NCI-H510A treated with DMSO at 0.1 percent for 48 hours (cell line): ENCODE measurements at places on chromosomes 4 and X.

DNA sequence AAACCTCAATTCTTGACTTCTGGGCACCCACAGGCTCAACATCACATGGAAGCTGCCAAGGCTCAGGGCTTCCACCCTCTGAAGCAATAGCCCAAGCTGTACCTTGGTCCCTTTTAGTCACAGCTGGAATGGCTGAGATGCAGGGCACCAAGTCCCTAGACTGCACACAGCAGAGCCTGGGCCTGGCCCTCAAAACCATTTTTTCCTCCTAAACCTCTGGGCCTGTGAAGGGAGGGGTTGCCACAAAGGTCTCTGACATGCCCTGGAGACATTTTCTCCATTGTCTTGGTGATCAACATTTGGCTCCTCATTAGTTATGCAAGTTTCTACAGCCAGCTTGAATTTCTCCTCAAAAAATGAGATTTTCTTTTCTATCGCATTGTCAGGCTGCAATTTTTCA is 382.7 kb upstream of the RASGEF1B start:
- no peak for DNase-seq

DNA sequence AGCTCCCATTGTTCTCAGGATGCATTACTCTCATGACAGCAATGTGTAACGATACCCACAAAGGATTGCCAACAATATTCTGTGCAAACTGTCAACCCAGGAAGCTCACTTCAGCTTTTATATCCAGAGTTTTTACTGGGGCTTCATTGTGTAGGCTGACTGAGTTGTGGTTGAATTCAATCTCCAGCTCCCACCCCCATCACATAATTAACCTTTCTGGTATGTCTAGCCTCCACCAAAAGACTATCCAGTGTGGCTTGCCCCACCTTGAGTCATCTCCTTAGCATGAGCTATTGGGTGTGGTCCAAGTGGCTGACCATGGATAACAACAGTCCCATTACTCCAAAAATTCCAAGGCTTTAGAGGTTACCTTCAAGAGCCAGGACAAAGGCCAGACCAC is 17.7 kb upstream of the TAB3 start:
- DNase-seq = no peak

- no peak for DNase-seq
Observed at GRCh38 chr4:26819478-26820095, 41.1 kb upstream of the STIM2 start.

DNA sequence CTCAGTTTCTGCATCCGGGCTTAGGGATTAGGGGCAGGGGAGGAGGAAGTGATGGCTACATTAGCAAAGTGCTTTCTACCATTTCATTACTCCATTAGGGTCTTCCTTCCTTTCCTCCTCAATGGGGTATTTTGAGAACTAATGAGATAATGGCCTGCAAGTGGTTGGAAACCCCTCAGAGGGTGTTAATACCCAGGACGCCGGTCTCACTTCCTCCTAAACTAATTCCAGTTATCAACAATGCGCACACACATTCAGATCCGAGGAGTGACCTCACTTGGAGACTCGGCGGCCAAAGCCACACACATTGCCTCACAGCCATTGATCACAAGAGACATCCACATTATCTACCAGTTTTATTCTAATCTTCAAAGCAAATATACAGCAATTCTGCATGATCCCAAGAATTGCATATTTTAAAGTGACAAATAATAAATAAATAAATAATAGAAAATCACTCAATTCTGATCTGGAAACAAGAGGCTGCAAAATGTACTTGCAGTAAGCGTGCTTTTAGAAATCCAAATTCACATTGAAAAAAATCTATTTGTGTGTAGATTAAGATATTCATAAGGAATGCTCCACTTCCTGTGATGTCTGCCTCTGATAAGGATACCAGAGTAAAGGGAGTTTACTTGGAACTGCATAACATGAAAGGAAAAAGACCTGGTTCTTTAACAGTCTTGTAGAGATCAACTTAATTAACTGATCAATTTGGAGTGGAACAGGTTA is 329.1 kb downstream of the FBXW7 start:
- no peak for DNase-seq

- peak; percentile 40 for DNase-seq
Observed at GRCh38 chr4:74228691-74229640, 71.0 kb downstream of the MTHFD2L start.

DNA sequence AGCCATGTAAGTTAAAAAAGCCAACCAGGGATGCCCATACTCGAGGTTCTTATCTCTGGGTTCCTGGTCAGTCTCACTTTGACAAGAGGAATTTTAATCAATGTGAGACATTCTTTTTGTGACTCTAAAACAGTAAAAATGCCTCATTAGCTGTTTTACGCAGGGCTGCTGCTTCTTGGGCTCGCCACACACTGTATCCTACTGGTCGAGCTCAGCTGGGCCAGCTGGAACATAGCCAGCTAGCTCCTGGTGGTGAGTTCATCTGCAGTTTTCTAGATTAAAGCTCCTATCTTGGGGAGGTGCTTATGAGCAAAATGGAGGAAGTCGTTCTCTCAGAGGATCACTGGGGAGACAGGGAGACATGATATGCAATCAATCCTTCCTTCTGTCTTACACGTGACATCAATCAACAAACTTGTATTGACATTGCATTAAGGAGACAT is 55.9 kb upstream of the LEF1 start:
- DNase-seq = peak; percentile 7

DNA sequence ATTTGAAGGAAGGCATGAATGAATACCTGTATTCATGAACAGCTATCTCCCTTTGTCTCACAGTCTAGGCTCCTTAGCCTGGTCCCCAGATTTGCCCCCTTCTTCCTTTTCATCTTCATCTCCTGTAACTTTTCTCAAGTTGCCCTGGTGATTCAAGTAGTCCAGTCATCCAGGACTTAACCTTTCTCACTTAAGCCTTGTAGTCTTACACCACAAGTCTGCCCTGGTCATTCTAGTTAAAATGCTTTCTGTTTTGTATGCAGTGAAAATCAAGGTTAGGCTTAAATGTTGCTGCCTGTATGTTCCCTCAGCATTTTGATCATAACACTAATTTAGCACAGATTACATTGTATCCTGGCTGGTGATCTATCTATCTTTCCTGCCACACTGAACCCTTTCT is 58.5 kb upstream of the SLC7A11 start:
- no peak for DNase-seq

DNA sequence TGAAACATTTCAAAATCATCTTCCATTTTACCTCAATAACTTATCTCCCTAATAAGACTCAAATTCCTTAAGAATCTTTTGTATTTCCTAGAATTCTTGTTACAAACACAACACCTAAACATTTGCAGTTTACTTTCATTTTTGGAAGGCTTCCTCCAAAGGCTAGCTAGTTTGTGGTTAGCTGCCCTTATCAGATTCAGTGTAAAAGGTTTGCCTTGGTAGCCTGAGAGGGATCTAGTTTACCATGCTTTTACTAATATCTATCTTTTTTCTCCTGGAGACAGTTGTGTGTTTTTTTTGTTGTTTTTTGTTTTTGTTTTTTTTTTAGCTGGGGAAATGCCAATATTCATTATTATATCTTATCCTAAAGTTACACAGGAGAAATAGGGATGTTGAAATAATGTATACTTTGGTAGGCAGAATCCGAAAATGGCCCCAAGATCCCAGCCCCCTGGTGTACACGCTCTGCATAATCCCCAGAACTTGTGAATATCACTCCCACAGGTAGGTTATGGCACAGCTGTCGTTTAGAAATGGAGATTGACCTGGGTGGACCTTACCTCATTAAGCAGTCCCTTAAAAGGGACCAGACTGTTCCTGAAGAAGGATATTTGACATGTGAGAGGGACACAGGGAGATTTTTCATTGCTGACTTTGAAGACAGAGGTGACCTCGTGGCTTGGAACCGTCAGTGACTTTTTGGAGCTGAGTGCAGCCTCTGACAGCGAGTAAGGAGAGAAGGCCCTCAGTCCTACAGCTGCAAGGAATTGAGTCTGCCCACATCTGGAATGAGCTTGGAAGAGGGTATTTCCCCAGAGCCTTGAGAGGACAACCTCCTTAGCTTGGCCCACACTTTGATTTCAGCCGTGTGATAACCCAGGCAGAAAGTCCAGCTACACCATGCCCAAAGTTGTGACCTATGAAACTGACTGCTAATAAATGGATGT is 33.4 kb downstream of the SEPTIN11 start:
- no peak for DNase-seq

GRCh38 chrX:39883666-39884065 is 214.1 kb downstream of the BCOR start:
- no peak for DNase-seq

DNA sequence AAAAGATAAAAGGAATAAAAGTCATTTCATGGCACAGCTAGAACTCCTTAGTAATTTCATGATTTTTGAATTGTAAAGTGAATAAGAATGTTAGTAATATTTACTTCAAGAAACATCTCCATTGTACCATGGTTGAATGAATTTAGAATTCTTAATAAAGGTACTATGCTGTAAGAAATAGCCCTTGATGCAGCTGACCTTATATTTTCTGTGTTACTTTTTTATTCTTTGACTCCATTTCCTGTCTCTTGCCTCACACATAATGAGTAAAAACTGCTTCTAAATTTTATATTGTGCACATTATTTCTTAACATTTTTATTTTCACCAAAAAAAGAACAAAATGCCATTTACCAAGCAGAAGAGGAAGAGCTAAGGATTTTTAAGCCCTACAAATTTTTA is 81.9 kb upstream of the PDHA2 start:
- DNase-seq = no peak

GRCh38 chr4:55323375-55323774 is 22.7 kb upstream of the SRD5A3 start:
- DNase-seq = no peak

- DNase-seq = no peak
Observed at GRCh38 chrX:103170216-103170615, 44.7 kb upstream of the BEX4 start.

DNA sequence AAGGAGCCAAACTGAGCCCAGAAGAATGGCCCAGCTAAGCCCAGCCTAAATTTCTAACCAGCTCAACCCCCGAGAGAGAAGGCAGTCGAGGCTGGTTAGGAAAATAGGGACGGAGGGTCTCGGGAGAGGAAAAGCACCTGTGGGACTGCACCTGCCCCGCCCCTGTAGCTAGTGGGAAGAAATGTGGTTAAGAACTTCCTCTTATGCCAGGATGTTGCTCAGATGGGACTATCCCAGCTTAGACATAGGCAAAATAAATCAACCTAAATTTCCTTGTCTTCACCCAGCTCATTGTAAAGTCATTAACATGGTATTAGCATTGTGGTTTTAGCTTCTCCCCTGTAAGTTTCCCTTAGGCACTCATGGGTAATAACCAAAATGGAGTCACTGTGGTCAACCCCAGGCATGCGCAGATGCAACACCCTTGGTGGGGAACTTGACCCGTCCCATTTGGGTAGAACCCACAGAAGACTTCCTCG is 86.8 kb downstream of the ZNF718 start:
- no peak for DNase-seq

DNA sequence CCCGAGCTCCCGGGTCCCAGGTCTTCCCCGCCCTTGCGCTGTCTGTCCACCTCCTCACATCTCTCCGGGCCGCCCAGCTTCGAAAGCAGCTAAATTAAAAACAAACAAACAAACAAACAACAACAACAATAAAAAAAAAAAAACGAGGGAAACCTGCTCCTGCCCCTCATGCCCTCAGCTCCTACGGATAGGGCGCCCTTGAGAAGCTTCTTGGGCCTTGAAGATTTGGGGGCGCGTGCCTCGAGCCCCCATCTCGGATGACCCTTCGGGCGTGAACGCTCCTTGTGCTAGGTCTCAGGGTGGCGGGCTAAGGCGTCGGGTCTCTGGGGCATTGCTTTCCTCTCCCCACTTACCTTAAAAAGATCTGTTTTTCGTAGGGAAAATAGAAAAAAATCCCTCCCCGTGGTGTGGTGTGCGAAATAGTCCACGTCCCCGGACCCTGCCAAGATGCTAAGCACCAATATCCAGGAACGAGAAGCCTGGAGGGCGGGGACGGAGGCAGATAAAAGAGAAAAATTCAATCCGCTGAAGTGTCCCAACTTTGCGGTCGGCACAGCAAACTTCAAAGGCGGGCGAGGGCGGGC is 603 bp downstream of the NDNF start:
- DNase-seq = peak; percentile 10

- DNase-seq = no peak
Observed at GRCh38 chr4:151865744-151866591, 105.2 kb upstream of the GATB start.

DNA sequence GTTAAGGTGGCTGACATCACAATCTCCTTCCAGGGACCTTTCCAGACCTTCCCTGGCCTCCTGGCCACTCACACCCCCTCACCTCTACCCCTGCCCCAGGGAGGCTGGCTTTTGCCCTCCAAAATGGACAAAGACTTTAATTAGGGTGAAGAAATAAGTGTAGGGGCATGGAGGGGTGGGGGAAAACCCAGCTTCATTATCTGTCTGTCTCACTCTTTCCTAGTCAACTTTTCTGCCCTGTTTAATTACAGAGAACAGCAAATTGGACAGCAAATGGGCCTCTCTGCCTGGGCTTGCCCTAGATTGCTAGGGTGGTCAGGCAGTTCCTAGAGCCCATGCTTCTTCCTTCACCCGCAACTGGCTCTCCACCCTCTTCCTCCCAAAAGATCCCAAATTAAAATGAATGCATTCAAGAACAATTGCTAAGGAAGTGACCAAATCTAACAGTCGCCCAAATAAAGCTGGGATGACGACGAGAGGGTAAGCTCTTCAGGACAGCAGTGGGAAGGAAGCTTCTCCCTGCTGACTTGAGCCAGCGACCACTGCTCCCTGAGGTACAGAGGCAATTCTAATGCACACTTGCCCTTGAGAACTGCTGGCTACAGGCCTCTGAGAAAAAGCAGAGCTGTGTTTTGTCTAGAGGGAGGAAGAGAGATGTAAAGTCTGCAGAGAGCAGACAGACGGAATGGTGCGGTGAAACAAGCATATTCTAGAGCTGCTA is 12.4 kb downstream of the RAI2 start:
- no peak for DNase-seq

DNA sequence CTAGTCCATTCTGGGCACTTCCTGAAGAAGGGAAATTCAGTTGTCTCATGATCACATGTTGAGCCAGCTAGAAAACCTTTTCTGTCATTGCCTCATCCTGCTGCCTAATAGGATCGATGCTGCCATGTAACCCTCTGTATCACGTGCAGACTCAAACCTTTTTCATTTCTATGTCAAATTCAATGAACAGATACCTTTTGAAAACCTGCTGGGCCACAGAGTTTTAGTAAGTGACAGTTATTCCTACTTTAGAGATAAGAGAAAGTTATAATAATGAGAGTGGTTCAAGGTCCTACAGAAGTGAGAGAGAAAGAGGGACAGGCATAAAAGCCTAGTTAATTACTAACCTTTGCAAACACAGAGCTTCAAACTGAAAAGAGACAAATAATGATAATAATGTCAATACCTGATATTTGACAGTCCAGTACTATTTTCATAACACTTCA is 46.0 kb downstream of the MAOA start:
- no peak for DNase-seq

GRCh38 chrX:274904-275475 is 6.2 kb upstream of the PLCXD1 start:
- no peak for DNase-seq

DNA sequence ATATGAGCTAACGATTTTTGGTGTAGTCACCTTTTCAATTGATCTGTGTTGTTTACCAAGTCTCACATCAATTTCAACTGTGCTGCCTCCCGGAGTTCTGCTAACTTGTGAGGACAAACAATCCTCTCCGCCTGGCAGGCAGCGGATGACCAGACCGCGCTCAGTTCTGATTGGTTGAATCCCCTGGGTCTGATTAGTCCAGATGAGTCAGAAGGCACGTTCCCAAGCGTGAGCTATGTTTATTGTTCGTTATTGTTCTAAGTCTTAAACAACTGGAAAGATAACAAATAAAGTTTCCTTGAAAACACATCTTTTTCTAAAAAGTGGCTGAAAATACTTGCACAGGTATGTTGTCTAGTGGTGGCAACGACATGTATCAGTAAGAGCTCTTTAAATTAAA is 37.9 kb upstream of the TRPC3 start:
- DNase-seq = no peak
